ENCODE measurements at places on chromosomes 6 and 20.

DNA sequence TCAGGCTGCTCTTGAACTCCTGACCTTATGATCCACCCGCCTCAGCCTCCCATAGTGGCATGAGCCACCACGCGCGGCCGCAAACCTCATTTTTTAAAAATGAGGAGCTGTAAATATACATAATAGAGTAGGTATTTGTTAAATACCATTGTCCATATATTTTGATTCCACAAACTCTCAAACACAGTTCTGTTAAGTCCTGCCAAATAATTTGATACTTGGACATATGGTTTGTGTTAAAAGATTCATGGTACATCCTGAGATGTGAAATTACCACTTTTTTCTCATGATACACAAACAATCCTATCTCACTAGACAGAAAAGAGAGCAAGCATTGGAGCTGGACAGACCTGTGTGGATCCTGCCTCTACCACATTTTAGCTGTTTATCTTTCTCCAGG is 334.1 kb upstream of the KCNQ5 start:
- no peak for DNase-seq

DNA sequence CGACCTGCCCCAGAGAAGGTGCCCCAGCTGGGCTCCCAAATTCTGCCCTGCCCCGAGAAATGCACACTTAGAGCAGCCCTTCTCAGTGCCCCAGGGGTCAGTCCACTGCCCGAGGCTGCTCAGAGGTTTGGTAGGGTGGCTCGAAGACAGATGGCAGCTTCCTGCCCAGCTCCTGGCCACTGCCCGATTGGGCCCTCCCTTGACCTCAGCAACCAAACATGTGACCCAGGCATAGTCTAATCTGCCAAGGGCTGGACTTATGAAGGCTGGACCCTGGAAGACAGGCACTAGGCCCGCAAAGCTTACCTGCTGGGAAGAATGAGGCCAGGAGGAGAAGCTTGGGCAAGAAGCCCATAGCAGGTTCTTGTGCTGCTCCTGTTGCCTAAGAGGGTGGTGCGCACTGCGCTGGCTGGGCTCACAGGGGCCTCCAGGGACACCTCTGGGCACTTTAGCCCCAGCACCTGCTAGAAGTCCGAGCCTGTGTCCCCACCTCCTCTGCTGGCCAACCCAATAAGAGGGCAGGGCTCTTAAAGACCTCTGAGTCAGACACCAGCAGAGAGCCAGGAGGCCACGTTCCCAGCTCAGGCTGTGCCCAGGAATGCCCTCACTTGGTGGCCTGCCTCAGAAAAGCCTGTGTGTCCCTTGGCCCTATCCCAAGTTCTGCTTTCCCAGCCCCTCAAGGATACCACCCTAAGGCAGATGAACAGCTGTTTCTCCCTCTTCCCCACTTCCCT is 5.5 kb downstream of the SIGLEC1 start:
- DNase-seq = no peak

DNA sequence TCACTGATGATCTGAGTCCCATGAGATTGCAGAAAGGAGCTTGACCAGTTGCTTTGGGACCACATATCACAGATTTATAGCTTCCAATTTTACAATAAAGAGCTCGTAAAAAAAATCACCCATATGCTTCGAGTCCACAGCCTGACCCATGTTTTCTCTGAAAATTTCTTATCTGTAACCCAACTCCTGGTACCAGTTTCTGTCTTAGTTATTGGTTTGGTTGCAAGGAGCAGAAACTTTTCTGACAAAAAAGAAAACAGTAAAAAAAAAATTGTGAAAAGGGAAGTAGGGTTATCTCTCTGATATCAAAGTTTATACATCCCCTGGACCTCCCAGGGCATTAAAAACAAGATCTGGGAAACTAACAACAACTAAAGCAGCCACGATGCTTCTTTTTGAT is 30.8 kb upstream of the BPIFA2 start:
- DNase-seq = no peak

- no peak for DNase-seq
Observed at GRCh38 chr20:15359056-15359455, 1021.6 kb upstream of the FLRT3 start.
